Sigmoid colon (tissue), 7 donors: ENCODE measurements at places on chromosomes 12 and 14. TPM values are rescaled to one million over a fixed set of nuclear protein-coding genes. Genes with fewer than 3 reads are reported as not detected.

VTI1B gene
- 68.5 TPM for polyA plus RNA-seq

GLIPR1L1 gene
- polyA plus RNA-seq = not detected

KRT6B gene
- polyA plus RNA-seq = 0.60 TPM

IFT81 gene
- polyA plus RNA-seq = 1.8 TPM

CLEC6A gene
- polyA plus RNA-seq = not detected

CRIP1 gene
- 199 TPM for polyA plus RNA-seq

VSIG10 gene
- polyA plus RNA-seq = 59.9 TPM

TRPV4 gene
- polyA plus RNA-seq = 0.42 TPM

GPR132 gene
- 1.4 TPM for polyA plus RNA-seq

FSCB gene
- not detected for polyA plus RNA-seq

BLOC1S1 gene
- polyA plus RNA-seq = 655 TPM

HELB gene
- polyA plus RNA-seq = 3.0 TPM

DNA sequence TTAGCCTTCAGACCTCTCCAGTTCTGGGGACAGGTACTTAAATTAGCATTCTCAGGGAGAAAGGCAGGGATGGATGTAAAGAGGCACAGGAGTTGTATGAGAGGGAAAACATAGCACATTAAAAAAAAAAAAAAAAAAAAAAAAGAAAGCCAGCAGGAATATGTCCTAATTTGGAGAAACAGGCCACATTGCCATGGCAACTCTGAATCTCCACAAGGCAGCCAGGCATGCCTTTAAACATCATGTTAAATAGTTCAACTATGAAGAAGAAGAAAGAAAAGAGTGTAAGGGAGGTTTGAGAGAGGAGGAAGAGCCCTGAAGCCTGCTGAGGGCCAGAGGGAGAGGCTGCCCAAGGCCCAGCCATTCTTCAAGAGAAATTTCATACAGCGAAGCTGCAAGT, 145.8 kb downstream of the GRIN2B start:
- DNase-seq = no peak
- H3K4me1 ChIP-seq = no peaks in the 10 kb centered on the region
- H3K27me3 ChIP-seq = no peaks in the 10 kb centered on the region
- no peak overlapping the region for H3K4me3 ChIP-seq

- no peak overlapping the region for H3K4me3 ChIP-seq
- H3K4me1 ChIP-seq = no peaks in the 10 kb centered on the region
- no peak for DNase-seq
Measured at GRCh38 chr12:106040521-106040920, 98.2 kb downstream of the NUAK1 start.

DNA sequence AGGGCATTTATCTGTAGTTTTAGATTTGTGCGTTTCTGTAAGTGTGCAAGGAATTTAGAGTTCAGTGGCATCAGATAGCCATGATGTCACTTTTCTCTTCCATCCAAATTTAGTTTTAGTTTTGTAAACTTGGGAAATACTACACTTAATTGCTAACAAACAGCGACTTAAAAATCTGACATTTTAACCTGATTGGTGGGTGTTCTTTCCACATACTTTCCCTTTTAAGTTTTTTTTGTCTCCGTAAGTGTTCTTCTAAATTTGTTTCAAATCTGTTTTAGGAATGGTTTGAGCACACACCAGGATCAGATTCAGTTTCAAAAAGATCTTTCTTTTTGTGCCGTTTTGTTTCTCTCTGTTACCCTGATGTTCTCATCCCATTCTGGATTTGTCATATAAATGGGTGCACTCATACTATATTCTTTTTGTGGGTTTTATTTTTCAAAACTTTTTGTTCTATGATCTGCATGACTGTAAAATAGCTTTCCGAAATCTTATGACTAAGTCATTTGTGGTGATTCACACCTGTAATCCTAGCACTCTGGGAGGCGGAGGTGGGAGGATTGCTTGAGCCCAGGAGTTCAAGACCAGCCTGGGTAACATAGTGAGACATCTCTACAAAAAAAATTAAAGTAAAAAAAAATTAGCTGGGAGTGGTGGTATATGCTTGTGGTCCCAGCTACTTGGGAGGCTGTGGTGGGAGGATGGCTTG, 58.9 kb downstream of the FBXO34 start:
- H3K4me1 ChIP-seq = peaks cover 32% of the 10 kb centered on the region
- no peaks in the 10 kb centered on the region for H3K36me3 ChIP-seq
- H3K27ac ChIP-seq = no peak overlapping the region
- DNase-seq = no peak
- no peak overlapping the region for H3K4me3 ChIP-seq

- DNase-seq = no peak
- H3K4me3 ChIP-seq = no peak overlapping the region
- no peak overlapping the region for H3K27ac ChIP-seq
- no peaks in the 10 kb centered on the region for H3K4me1 ChIP-seq
- no peaks in the 10 kb centered on the region for H3K36me3 ChIP-seq
Measured at GRCh38 chr14:100856056-100856950, 30.4 kb downstream of the MEG3 start.

- no peaks in the 10 kb centered on the region for H3K27me3 ChIP-seq
- peaks cover 9% of the 10 kb centered on the region for H3K4me1 ChIP-seq
- H3K4me3 ChIP-seq = peak within 1 kb of the TSS; percentile 62
- no peaks in the 10 kb centered on the region for H3K36me3 ChIP-seq
- DNase-seq = peak; percentile 77
- peak within 1 kb of the TSS; percentile 72 for H3K27ac ChIP-seq
Measured at GRCh38 chr14:24051789-24052655, at the start of gene CARMIL3. CARMIL3 (plus strand) TSS chr14:24052009; CDS start chr14:24052154, 145 bp downstream.

DNA sequence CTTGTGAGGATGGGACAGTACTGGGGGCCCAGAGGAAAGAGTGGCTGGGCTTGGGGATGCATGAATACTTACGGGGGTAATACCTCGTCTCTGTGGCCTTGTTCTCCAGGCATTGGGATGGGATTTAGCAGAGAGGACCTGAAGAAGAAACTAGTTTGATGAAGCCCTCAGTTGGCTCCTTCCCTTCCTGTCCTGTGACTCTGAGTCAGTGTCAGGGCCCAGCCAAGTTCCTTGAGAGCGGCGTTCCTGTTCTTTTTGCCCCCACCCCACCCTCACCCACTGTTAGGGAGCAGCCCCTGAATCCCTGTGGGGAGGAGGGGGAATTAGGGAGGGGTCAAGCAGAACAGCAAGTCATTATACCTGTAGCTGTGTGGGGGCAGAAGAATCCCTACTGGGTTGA, 5.2 kb upstream of the LRP1-AS start:
- H3K27me3 ChIP-seq = no peaks in the 10 kb centered on the region
- peak; percentile 89 for DNase-seq
- H3K4me3 ChIP-seq = no peak overlapping the region
- H3K36me3 ChIP-seq = peaks cover 27% of the 10 kb centered on the region
- peaks cover 63% of the 10 kb centered on the region for H3K4me1 ChIP-seq
- H3K27ac ChIP-seq = peak overlapping the region; percentile 79

GRCh38 chr12:108305520-108305919, 33.6 kb downstream of the CMKLR1 start:
- H3K4me3 ChIP-seq = peak overlapping the region; percentile 24
- DNase-seq = peak; percentile 97
- no peaks in the 10 kb centered on the region for H3K27me3 ChIP-seq
- no peaks in the 10 kb centered on the region for H3K36me3 ChIP-seq
- H3K27ac ChIP-seq = peak overlapping the region; percentile 75
- H3K4me1 ChIP-seq = peaks cover 40% of the 10 kb centered on the region

- H3K4me3 ChIP-seq = no peak overlapping the region
- no peaks in the 10 kb centered on the region for H3K4me1 ChIP-seq
- DNase-seq = peak; percentile 62
- peaks cover 4% of the 10 kb centered on the region for H3K36me3 ChIP-seq
- H3K27me3 ChIP-seq = no peaks in the 10 kb centered on the region
Measured at GRCh38 chr12:49632986-49633702, 9.8 kb downstream of the PRPF40B start.

GRCh38 chr14:100641274-100641860, 54.1 kb upstream of the BEGAIN start:
- no peak overlapping the region for H3K4me3 ChIP-seq
- no peak for DNase-seq
- H3K4me1 ChIP-seq = no peaks in the 10 kb centered on the region
- no peaks in the 10 kb centered on the region for H3K27me3 ChIP-seq

DNA sequence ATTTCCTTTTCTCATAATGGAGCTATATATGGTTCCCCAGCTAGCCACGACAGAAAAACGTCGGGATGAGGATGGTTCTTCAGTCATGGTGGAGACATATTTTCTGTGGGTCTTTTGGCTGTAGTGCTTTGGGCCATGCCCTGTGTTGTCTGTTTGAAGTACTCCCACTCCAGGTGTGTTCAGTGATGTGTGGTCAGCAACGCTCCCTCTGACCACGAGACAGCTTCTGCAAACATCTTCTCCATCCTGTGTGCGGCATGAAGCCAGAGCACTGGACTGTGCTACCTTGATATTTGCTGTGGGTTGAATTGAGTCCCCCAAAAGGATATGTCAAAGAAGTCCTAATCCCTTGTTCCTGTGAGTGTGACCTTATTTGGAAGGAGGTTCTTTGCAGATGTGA, 931.2 kb downstream of the NRXN3 start:
- no peak overlapping the region for H3K4me3 ChIP-seq
- peaks cover 9% of the 10 kb centered on the region for H3K4me1 ChIP-seq
- no peak for DNase-seq
- no peaks in the 10 kb centered on the region for H3K27me3 ChIP-seq
- H3K27ac ChIP-seq = no peak overlapping the region

GRCh38 chr14:50344116-50344775, 32.1 kb downstream of the DMAC2L start:
- H3K4me1 ChIP-seq = no peaks in the 10 kb centered on the region
- no peak overlapping the region for H3K4me3 ChIP-seq
- no peak for DNase-seq
- H3K36me3 ChIP-seq = no peaks in the 10 kb centered on the region
- H3K27me3 ChIP-seq = no peaks in the 10 kb centered on the region

GRCh38 chr12:29737644-29738043, 46.1 kb downstream of the TMTC1 start:
- H3K27ac ChIP-seq = no peak overlapping the region
- H3K27me3 ChIP-seq = no peaks in the 10 kb centered on the region
- no peak overlapping the region for H3K4me3 ChIP-seq

GRCh38 chr12:21881965-21882364, 59.3 kb downstream of the ABCC9 start:
- H3K4me3 ChIP-seq = no peak overlapping the region
- no peak for DNase-seq
- H3K36me3 ChIP-seq = no peaks in the 10 kb centered on the region
- H3K4me1 ChIP-seq = peaks cover 21% of the 10 kb centered on the region

DNA sequence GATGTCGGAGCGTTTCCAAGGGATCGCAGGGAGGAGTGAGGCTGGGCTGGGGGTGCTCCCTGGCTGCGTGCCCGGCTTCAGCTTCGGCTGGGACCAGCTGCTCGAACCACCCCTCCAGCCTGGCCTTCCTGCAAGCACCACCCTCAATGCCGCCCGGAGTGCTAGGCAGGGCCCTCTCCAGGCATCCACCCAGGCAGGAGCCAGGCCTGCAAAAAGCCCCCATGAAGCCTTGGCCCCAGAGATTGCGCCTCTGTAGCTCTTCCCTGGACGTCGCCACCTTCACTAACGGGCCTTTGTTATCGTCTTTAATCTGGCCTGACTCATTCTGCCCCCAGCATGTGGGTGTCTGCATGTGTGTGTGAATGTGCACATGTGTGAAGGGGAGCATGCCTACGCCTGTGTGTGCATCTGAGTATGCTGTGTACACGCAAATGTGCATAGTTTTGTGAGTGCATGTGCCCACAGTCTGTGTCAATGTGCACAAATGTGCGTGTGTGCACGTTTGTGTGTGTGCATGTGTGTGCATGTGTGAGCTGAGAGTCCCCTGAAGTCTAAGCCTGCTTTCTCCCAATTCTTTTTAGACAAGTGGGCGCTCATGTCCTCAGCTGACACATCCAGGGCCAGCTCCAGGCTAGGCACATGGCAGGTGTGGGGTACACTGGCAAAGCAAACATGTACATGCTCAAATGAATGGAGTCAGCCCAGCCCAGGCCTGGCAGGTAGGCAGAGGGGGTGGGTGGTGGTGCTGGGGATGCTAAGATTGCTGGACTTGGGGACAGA, 195.4 kb upstream of the C14orf180 start:
- DNase-seq = peak; percentile 52
- H3K27ac ChIP-seq = no peak overlapping the region
- no peaks in the 10 kb centered on the region for H3K36me3 ChIP-seq
- H3K4me1 ChIP-seq = no peaks in the 10 kb centered on the region
- no peaks in the 10 kb centered on the region for H3K27me3 ChIP-seq

- peaks cover 19% of the 10 kb centered on the region for H3K27me3 ChIP-seq
- H3K4me3 ChIP-seq = peak overlapping the region; percentile 43
- H3K4me1 ChIP-seq = peaks cover 10% of the 10 kb centered on the region
- H3K27ac ChIP-seq = no peak overlapping the region
- H3K36me3 ChIP-seq = no peaks in the 10 kb centered on the region
Measured at GRCh38 chr14:96592591-96593386, 90.6 kb downstream of the PAPOLA start.

DNA sequence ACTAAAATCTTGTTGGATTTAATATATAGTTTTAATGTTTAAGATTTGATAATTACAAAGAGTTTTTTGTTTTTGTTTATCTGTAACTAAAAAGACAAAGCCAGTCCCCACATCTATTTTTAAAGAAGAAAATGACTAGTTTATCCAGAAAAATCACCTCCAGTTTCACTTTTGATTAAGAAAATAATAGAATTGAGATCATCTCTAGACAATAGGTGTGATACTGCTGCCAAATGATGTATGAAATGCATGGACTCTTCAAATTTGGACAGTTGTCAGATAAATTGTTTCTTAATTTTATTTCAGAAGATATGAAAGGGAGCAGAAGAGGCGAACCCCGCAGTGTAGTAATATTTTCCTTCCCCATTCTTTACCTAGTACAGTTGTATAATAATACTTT, 20.0 kb downstream of the PCNX4 start:
- no peak for DNase-seq
- H3K36me3 ChIP-seq = no peaks in the 10 kb centered on the region
- no peak overlapping the region for H3K4me3 ChIP-seq
- no peak overlapping the region for H3K27ac ChIP-seq
- no peaks in the 10 kb centered on the region for H3K27me3 ChIP-seq
- H3K4me1 ChIP-seq = no peaks in the 10 kb centered on the region

- H3K27ac ChIP-seq = no peak overlapping the region
- no peak overlapping the region for H3K4me3 ChIP-seq
- H3K4me1 ChIP-seq = no peaks in the 10 kb centered on the region
- no peaks in the 10 kb centered on the region for H3K36me3 ChIP-seq
Measured at GRCh38 chr14:63632932-63633514, 8.6 kb downstream of the WDR89 start.

DNA sequence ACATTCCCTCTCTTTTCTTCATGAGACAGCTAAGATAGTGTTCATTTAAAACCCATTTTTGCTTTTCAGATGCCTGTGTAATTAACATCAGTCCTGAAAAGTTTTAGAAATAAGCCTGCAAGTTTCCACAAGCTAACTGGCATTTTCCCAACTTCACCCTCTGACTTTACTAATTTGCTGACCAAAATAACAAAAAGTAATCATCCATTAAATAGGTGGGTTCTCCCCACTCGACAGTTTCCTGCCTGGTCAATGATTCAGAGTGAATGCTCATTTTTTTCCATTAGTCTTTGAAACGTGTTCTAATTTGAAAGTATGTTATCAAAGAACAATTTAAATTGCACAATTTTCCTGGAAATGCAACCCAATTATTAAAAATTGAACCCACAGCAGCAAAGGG, 23.6 kb downstream of the NELL2 start:
- DNase-seq = no peak
- no peak overlapping the region for H3K27ac ChIP-seq
- no peak overlapping the region for H3K4me3 ChIP-seq

- no peak overlapping the region for H3K4me3 ChIP-seq
- no peak overlapping the region for H3K27ac ChIP-seq
- no peaks in the 10 kb centered on the region for H3K36me3 ChIP-seq
- no peaks in the 10 kb centered on the region for H3K4me1 ChIP-seq
- no peak for DNase-seq
Measured at GRCh38 chr12:19561411-19561961, 122.2 kb downstream of the AEBP2 start.
